Thyroid gland (tissue), 4 donors: ENCODE measurements at places on chromosomes 7 and 10. TPM values are rescaled to one million over a fixed set of nuclear protein-coding genes. Genes with fewer than 3 reads are reported as not detected.

BEND7 gene
- total RNA-seq: 106 TPM

SNX10 gene
- total RNA-seq: 5.0 TPM

CHRM2 gene
- total RNA-seq: not detected

NPS gene
- not detected for total RNA-seq

ADCYAP1R1 gene
- 2.7 TPM for total RNA-seq

DIP2C gene
- 12.7 TPM for total RNA-seq

TMEM225B gene
- 3.2 TPM for total RNA-seq

SLC18A3 gene
- total RNA-seq: not detected

AGBL3 gene
- 3.6 TPM for total RNA-seq

MARVELD1 gene
- 46.6 TPM for total RNA-seq

ACTL6B gene
- not detected for total RNA-seq

TRIM74 gene
- 1.0 TPM for total RNA-seq

IL2RA gene
- total RNA-seq: 2.7 TPM

ATP6V0A4 gene
- total RNA-seq: not detected

AKR1C3 gene
- 73.6 TPM for total RNA-seq

IGF2BP3 gene
- 0.67 TPM for total RNA-seq

ADK gene
- 62.1 TPM for total RNA-seq

EIF4EBP2 gene
- 55.6 TPM for total RNA-seq

ENTPD1 gene
- 11.3 TPM for total RNA-seq

CCL26 gene
- total RNA-seq: not detected

COL13A1 gene
- 0.40 TPM for total RNA-seq

TET1 gene
- 11.4 TPM for total RNA-seq

UCMA gene
- total RNA-seq: not detected

RSBN1L gene
- total RNA-seq: 34.2 TPM

BRI3 gene
- 47.0 TPM for total RNA-seq

NPC1L1 gene
- total RNA-seq: not detected
